ENCODE measurements at places on chromosomes 3 and 15.

DNA sequence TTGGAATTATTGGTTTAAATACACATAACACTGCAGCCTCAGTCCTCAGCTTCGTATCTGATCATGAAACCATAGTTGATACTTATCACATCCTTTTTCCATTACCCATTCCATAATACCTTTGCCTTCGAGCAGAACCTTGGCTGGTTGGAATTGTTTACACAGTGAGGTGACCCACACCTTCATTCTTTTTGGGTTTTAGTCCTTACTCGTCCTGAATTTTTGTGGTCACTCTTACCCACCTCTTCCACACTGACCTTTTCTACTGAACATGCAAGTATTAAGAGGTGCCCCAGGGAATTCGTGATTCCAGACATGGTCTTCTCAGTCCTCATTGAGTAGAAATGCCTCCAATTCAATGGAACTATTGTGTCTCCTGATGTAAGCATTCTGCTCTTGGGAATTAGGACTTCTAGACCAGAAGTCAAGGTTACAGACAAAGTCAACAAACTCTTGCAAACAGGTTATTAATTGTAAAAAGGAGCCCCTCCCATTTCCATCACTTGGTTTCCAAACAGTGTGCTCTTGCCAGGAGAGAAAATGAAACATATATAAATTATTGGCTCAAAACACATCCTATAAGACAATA, 37.7 kb downstream of the SCN11A start:
- no peak for DNase-seq

- no peak for DNase-seq
These were observed 755.5 kb downstream of the GBE1 start for GRCh38 chr3:81005992-81006391.

- no peak for DNase-seq
These were observed 17.1 kb upstream of the ABI3BP start for GRCh38 chr3:101010296-101010695.

DNA sequence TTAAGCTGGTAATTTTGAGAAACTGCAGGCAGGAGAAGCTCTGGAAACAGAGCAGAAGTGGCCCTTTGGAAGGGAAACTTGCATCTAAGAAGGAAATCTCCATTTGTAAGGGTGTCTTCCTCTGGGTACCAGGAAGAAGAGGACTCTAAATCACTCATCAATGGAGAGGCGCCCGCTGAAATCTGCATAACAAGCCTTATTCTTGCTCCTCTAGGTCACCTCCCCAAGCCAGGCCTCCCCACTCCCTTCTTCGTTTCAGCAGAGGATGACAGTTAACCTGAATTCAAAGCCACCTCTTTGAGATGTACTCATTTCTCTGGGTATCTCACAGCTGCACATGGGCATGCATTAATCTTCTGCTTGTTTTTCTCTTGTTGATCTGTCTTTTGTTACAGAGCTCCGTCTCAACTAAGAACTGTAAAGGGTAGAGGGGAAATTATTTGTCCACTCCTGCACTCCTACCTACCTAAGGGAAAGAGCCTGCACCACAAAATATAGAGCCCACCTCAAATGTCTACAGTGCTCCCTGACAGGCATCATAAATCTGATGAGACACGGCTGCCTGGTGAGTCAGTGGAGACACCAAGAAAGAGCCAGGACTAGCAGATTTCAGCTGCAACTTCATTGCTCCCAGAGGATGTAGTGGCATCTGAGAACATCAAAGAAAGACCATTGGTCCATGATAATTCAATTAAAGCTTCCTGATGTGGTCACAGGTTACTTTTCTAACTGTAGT, 51.5 kb downstream of the GABRB3 start:
- no peak for DNase-seq

- DNase-seq: no peak
These were observed 37.6 kb upstream of the DUSP7 start for GRCh38 chr3:52093756-52094545.

- no peak for DNase-seq
These were observed 10.7 kb downstream of the PCSK6 start for GRCh38 chr15:101478701-101479341.

- DNase-seq: no peak
These were observed 58.9 kb downstream of the ABCC5 start for GRCh38 chr3:183958775-183959174.

DNA sequence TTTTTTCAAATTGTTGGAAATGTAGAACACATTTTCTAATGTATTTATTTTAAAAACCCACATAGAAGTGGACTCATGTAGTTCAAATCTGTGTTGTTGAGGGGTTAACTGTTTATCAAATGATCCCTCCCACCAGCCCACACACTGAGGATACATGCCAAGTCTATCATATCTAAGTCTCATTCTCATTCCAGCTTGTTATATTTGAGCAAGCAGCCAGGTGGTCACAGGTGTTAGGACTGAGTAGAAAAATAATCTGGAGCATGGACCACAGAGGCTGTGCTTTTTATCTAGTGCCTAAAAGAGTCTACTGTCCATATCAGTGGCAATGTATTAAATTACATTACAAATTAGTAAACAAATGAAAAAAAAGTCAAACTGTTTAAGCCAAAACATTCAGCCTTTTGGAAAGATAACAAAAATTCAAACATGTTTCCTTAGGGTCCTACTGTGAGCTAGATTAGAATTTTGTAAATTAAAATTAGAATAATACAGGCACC, 20.7 kb upstream of the SPESP1 start:
- DNase-seq: no peak

DNA sequence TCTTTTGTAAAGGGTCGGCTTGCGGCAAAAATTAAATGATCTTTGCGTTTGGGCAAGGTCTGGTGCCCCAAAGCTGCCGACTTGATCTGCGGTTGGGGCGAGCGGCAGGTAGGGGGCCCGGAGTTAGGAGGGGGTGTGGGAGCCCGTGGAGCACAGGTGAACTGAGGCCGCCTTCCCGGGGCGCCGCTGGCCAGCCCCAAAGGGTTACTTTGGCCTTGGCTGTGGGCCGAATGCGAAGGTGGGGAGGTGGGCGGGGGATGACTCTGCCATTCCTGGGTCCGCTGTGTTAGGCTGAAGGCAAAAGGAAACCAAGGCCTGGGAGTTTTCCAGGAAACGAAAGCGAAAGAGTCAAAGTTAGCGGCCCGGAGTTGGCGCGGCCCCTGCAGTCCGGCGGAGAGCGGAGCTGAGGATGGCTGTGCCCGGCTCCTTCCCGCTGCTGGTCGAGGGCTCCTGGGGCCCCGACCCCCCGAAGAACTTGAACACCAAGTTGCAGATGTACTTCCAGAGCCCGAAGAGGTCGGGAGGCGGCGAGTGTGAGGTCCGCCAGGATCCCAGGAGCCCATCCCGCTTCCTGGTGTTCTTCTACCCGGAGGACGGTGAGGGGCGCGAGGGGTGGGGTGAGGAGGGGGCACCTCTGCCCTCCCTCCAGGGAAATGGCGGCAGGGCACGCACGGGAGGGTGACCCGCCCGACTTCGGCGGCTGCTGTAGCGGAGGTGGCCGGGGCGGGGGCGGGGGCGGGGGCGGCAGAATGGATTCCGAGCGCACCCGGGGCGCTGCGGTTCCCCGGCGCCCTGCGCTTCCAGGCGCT, at the start of gene PARP14:
Gene PARP14 (plus strand): TSS at position 365 of the 809 bp plus-strand sequence. CDS start 45 bp downstream, at position 410.
- peak; percentile 34 for DNase-seq

DNA sequence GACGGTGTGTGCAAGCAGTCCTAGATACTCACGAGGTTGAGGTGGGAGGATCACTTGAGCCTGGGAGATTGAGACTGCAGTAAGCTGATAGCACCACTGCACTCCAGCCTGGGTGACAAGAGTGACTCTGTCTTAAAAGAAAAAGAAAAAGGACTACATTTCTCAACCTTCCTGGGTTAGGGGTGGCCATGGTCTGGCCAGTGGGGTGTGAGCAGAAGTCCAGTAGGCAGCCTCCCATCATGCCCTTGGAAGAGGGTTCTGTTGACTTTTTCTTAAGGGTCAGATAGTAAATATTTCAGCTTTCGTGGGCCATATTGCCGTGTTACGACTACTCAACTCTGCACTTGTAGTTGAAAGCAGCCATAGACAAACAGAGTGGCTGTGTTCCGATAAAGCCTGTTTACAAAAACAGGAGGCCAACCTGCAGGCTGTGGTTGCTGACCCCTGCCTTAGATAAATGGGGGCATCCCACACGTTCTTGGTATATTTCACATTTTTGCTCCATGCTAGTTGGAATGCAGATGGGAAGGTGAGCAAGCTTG, 31.0 kb upstream of the PDE8A start:
- no peak for DNase-seq

DNA sequence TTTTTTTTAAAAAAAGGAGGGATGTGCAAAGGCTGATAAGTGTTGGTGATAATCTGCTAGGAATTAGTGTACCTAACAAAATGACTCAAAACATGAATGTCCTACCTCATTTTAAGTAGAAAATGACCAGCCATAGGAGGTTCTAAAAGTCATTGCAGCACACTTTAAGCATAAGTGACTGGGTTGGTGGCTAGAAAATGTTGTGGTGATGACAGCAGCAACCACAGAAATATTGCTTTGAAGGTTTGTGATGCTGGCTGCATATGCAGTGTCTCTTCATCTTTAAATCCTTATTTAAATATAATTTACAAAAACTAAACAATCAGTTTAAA, 55.2 kb downstream of the CMSS1 start:
- DNase-seq: no peak

DNA sequence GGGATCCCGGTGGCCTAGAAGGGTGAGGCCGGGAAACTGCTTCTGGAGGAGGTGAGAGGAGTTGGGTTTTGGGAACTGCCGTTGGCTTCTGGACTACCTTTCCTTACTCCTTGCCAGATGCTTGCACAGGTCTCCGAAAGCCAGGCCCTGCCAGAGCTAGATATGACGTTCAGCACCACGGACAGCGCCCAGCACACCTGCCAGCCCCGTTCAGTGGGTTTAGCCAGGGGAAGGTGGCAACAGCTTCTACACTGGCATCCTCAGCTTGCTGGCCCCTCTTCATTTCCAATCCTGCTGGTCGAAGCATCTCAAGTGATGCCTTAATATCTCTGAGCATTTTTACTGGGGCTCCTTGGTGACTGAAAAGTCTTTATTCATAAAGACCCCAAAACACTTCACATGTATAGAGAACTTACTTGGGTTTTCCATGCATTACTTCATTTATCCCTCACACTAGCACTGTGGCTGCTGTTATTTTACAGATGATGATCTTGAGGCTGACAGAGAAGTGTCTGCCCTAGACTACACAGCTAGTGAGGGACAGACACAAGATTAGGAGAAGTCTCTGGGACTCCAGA, 21.9 kb downstream of the HCN4 start:
- no peak for DNase-seq

GRCh38 chr15:42315521-42315920, 42.3 kb upstream of the TMEM87A start:
- no peak for DNase-seq

- DNase-seq: no peak
These were observed 3.4 kb downstream of the DENND6A start for GRCh38 chr3:57689367-57690053.

- DNase-seq: no peak
These were observed 31.4 kb downstream of the CA12 start for GRCh38 chr15:63350178-63350621.

- DNase-seq: no peak
These were observed 276.7 kb upstream of the RARB start for GRCh38 chr3:25151281-25151902.

DNA sequence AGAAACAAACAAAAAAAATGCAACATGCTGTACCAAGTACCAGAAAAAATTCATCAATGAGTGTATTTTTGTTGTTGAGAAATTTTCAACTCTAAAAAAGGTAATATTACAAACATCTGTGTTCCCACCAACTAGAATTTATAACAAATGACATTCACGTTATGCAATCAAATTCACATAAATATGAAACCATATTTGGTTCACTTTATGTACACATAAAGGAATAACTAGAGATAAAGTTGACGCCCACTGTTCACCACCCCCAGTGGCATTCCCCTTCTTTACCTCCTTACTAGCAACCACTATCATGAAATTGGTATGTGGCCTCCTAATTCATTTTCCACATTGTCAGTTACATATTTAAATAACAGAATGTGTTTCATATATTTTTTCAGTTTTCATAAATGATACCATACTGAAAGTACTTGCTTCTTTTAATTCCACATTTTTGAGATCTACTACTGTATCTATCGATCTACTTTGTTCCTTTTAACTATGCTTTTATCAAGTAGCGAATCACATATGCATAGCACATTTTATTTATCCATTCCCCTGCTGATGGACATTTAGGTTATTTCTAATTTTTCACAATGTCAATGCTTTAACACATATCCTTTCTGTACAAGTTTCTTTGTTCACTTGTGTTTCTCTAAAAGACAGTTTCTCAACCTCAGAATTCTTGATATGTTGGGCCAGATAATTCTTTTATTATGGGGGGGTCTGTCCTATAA, 34.5 kb downstream of the TBC1D5 start:
- DNase-seq: no peak

- DNase-seq: peak; percentile 53
These were observed 53.9 kb upstream of the TASOR start for GRCh38 chr3:56737006-56737405.

- no peak for DNase-seq
These were observed 986.4 kb downstream of the ROBO1 start for GRCh38 chr3:78781351-78781750.

GRCh38 chr3:99640214-99640851, 1.9 kb downstream of the COL8A1 start:
- no peak for DNase-seq

- DNase-seq: no peak
These were observed 26.7 kb downstream of the PIK3CA start for GRCh38 chr3:179174898-179175297.

- DNase-seq: no peak
These were observed 9.6 kb downstream of the MESP2 start for GRCh38 chr15:89785774-89786140.

DNA sequence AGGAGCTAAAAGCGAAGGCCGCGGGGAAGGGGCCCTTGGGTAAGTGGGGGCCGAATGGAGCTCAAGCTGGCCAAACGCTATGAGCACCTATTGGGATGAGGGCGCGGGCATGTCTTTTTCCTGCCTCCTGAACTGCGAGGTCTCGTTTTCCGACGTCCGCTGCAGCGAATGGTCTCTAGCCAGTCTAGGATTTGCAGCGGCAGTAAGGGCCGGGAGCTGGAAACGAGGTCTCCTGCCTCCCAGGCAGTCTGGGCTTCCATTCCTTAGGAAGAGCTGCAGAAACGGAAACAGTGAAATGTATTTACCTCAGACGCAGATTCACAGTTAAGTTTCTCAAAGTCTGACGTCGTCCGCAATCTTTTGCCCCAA, 517 bp downstream of the TMA7 start:
- DNase-seq: no peak

- DNase-seq: peak; percentile 24
These were observed 1588.2 kb downstream of the SI start for GRCh38 chr3:163490119-163490518.

GRCh38 chr15:49438962-49439631, 16.1 kb downstream of the FGF7 start:
- DNase-seq: no peak
